ENCODE measurements at places on chromosomes 7 and 10. TPM values are rescaled to one million over a fixed set of nuclear protein-coding genes. Genes with fewer than 3 reads are reported as not detected.

- peaks cover 16% of the 10 kb centered on the region for H3K4me1 ChIP-seq
- DNase-seq, result no peak
- H3K36me3 ChIP-seq, result no peaks in the 10 kb centered on the region
- H3K27ac ChIP-seq, result no peak overlapping the region
Observed at GRCh38 chr10:29127731-29128130, 161.1 kb upstream of the LYZL1 start.

DNA sequence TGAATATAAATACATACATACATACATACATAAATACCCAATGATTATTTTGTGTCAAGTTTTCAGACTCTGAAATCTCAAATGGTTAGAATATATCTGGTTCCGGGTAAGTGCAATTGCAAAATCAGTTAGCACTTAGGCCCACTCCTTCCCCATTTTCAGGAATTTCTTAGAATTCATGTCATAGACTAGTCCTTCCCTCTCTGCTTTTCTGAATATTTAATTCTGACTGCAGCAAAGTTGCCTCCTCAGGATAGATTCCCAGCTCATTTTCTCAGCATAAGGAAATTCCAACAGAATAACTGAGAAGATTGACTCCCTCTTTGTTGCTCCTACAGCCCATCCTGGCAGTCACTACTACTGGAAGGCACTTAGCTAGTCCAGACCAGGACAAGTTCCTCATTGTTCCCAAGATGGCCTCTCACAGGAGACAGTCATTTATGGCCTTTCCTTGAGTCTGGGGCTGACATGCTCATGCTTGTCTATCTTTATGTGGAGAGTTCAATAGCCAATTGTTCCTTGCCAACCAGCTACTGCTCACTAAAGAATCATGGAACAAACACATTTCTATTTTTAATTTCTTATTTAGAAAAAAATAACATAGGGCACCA is 142.9 kb upstream of the ITGB1 start:
- no peaks in the 10 kb centered on the region for H3K36me3 ChIP-seq
- no peaks in the 10 kb centered on the region for H3K27me3 ChIP-seq
- no peak for DNase-seq
- no peaks in the 10 kb centered on the region for H3K4me1 ChIP-seq

DNA sequence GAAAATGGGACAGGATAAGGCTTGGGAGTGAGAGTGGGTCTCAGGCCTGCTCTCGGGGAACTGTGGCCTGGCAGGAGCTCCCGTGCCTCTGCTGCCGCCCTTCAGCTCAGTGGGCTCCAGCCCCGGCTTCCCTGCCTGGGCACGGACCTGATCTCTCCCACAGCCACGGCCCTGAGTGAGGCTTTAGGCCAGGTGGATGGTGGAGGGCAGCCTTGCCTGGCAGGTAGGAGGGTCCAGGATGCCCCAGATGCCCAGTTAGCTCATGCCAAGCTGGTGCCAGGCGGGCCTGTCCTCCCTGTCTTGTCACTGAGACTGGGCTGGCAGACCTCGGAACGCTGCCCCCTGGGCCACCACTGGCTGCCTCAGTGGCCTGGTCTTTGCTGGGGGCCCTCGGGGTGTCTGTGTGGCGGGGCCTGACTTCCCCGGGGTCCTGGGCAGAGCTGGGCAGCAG is 116.6 kb downstream of the INPP5A start:
- H3K4me1 ChIP-seq, result peaks cover 5% of the 10 kb centered on the region
- DNase-seq, result no peak
- H3K27me3 ChIP-seq, result peaks cover 13% of the 10 kb centered on the region
- peaks cover 13% of the 10 kb centered on the region for H3K36me3 ChIP-seq
- no peak overlapping the region for H3K27ac ChIP-seq
- no peak overlapping the region for H3K4me3 ChIP-seq

DNA sequence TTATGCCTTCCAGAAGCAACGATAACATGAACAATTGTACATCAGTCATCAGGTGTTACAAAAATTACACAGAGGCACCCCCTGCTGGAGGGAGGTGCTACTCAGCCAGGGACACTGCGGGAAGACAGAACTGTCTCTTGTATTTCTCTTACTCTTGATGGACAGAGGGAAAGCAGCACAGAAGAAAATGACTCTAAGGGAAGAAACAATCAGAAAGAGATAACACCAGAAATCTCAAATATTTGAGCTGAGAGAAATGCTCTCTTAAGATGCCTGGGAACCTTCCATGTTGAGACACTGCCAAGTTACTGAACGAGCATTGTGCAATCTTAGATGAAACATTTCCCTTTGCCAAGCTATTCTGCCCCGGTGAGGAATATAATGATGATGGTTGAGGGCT is 227.6 kb upstream of the NPSR1 start:
- peaks cover 2% of the 10 kb centered on the region for H3K27me3 ChIP-seq
- no peak overlapping the region for H3K4me3 ChIP-seq
- H3K4me1 ChIP-seq, result no peaks in the 10 kb centered on the region
- H3K27ac ChIP-seq, result no peak overlapping the region
- peak; percentile 26 for DNase-seq

- H3K4me3 ChIP-seq, result no peak overlapping the region
- H3K27ac ChIP-seq, result no peak overlapping the region
Observed at GRCh38 chr7:140533394-140533872, 54.1 kb upstream of the MKRN1 start.

Gene STRA8
- not detected for total RNA-seq

Gene TECTB
- not detected for total RNA-seq

Gene CAMK2G
- 27.7 TPM for total RNA-seq

Gene MMP21
- total RNA-seq, result not detected

Data from endothelial cell (in vitro differentiated cells).